ENCODE measurements at places on chromosomes 16 and 17. TPM values are rescaled to one million over a fixed set of nuclear protein-coding genes. Genes with fewer than 3 reads are reported as not detected.
A peak's percentile ranks its signal among the peaks of the same experiment; 100 is the strongest.

- DNase-seq, result no peak
Observed at GRCh38 chr16:57619133-57619605, 9.3 kb upstream of the ADGRG1 start.

KRTAP4-9 gene
- not detected for total RNA-seq

DNA sequence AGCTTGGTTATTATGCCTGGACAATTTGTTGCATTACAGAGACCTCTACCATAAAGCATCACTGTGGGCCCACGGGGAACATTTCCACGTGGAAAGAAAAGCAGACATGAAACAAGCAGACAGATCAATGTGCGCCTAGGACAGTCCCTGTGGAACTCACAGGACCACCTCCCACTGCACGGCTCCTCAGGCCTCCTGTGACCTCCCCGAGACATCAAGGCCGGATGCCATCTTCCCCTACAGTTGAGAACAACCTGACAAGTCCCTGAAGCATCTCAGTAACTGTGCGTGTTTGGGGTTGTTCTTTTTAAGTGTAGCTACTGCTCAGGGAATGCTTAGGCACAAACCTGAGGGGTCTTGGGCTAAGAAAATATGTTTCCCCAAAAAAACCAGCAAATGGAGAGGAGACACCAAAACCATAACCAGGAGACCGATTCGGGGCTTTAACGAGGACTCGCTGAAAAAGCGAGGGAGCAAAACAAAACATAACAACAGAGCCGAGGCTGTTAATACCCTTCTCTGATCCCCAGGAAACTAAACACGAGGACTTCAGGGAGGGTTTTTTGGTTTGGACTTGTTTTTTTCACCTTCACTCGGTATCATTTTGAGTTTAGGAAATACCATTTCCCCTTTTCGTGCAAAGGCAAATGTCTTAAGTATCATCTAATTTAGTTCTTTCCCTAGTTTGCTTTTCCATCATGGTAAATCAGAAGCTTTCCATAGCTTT lies 87.1 kb downstream of the CYTH1 start:
- DNase-seq, result no peak

GRCh38 chr17:32970281-32970680 lies 21.4 kb upstream of the SPACA3 start:
- no peak for DNase-seq

- no peak for DNase-seq
Observed at GRCh38 chr16:69823831-69824563, 61.9 kb downstream of the WWP2 start.

TBC1D3I gene
- total RNA-seq, result not detected

- DNase-seq, result no peak
Observed at GRCh38 chr16:397736-398332, 835 bp downstream of the NME4 start.

GRCh38 chr17:37802712-37803416 lies 58.0 kb upstream of the HNF1B start:
- DNase-seq, result peak; percentile 74

- no peak for DNase-seq
Observed at GRCh38 chr17:67506966-67507365, 129.9 kb downstream of the PITPNC1 start.

DNA sequence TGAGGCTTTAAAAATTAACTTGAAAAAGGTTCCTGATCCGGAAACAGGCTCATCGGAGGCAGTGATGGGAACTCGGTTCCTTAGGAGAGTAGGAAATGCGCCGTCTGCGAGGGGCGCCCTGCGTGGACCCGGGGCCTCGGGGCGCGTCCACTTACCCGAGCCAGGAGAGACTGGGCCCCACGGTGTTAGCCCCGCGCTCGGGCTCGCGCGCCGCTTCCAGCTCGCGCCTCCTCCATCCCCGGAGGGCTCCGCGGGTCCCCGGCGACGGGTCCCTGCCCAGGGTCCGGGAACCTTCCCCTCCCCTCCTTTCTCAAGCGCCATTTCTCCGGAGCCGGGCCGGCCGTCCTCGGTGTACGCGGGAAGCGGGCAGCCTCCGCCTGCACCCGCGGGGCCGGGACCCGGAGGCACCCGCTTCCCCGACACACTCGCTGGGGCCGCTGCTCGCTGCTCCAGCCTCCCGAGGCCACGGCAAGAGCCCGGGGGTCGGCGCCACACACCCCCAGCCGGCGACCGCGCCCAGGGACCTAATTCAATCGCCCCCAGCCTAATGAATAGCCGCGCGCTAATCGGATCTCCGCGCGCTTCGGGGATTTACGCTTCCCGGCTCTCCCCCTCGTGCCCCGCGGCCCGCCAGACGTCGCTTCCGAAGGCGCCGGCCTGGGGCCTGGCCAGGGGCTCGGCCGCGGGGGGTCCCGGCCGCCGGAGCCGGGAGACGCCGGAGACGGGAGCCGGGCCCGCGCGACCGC lies 2.2 kb upstream of the BAHCC1 start:
- DNase-seq, result no peak

DNA sequence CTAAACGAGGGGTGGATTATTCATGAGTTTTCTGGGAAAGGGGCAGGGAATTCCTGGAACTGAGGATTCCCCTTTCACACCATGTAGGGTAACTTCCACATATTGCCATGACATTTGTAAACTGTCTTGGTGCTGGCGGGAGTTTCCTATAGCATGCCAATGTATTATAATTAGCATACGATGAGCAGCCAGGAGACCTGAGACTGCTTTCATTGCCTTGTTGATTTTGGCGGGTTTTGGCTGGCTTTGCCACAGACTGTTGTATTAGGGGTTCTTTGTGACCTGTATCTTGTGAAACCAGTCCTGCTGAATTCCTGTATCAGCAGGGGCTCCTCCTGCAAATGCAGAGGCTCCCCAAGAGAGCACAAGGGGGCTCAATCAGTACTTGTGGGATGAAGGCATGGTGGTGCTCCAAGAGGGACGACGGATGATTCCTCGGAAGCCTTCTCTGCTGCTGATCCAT lies 104.4 kb upstream of the CACNG5 start:
- no peak for DNase-seq

GRCh38 chr16:78259873-78260272 lies 160.4 kb downstream of the WWOX start:
- no peak for DNase-seq

CHAD gene
- total RNA-seq, result not detected

GRCh38 chr17:49443862-49444261 lies 29.2 kb upstream of the PHB1 start:
- no peak for DNase-seq

GRCh38 chr17:49508866-49509587 lies 13.9 kb downstream of the NGFR start:
- no peak for DNase-seq

GRCh38 chr17:75087558-75088453 lies at the start of gene SLC16A5:
Gene SLC16A5 (plus strand): TSS chr17:75087954. CDS start chr17:75093637, 5,683 bp downstream.
- no peak for DNase-seq

CHST6 gene
- 0.04 TPM for total RNA-seq

DNA sequence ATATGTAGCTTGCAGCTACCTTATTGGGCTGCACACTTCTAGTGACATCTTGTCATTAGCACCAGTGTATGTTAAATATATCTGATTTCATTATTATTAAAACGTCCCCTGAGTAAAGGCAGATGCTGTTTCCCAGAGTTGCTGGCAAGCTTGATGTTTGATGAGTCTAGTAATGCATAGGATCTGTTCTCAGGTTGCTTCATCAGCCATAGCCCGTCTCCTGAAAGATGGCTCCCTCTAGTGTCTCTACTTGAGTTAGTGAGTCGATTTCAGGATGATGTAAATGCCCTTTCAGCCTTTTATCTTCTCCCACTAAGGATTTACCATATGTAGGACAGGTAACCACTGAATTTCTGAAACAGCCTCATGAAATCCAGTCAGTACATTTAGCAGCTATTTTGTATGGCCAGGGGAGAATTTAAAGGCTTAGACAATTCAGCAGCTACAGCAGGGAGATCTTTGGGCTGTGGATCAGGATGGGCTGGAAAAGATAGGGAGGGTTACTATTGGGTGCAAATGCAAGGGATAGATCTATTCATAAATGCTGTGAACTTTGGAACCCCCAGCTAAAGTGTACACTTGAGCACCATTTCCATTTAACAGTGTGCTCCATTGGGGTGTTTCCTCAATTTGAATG lies 376.3 kb downstream of the CNTNAP4 start:
- peak; percentile 62 for DNase-seq

PHOSPHO1 gene
- total RNA-seq, result 0.74 TPM

- DNase-seq, result no peak
Observed at GRCh38 chr17:44687756-44688155, 1.8 kb downstream of the CCDC43 start.

DNA sequence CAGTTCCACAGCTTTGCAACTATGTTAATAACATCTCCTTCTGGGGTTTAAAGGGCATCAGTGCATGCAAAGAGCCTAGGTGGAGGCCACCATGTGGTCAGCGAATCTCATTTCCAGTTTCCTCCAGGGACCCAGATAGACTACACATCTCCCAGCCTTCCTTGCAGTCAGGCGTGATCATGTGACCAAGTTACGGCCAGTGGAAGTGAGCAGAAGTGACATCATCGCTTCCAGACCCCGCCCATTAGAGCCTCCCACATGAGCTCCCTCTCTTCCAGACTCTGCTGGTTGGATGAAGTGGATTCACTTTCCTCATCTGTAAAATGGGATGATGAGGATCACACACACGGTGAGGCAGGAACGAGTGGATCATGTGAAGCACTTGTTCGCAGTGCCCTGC lies 27.4 kb upstream of the KDM8 start:
- no peak for DNase-seq

DNA sequence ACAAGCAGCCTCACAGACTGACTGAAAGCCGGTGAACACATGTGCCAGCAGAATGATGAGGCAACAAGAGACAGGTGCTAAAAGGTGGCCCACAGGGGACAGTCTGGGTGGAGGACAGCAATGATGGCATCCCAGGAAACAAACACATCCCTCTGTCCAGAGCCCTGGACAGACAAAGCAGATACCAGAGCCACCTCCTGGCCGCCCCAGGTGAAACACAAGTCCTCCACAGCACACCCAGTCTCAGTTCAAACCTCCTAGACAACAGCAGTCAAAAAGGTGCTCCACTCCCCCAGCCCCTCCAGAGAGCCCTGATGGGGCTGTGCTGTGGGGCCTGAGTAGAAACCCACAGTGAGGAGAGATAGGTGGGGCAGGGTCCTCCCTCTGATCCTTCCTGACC lies 20.3 kb upstream of the CDH5 start:
- DNase-seq, result no peak

- no peak for DNase-seq
Observed at GRCh38 chr17:29645515-29646051, 22.9 kb upstream of the CORO6 start.

DNA sequence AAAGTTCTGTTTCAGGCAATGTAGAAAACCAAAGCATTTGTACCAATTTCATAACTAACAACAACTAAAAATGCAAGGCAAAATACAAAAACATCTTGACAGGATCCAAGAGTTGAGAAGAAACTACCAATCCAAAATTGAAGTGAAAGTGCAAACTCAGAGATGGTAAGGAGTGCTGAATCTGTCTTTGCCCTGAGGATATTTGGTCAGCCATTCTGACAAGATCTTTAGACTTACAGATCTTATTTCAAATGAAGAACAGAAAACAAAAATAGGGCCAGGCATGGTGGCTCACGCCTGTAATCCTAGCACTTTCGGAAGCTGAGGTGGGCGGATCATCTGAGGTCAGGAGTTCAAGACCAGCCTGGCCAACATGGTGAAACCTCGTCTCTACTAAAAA lies 412.8 kb downstream of the ZFHX3 start:
- DNase-seq, result no peak

DNA sequence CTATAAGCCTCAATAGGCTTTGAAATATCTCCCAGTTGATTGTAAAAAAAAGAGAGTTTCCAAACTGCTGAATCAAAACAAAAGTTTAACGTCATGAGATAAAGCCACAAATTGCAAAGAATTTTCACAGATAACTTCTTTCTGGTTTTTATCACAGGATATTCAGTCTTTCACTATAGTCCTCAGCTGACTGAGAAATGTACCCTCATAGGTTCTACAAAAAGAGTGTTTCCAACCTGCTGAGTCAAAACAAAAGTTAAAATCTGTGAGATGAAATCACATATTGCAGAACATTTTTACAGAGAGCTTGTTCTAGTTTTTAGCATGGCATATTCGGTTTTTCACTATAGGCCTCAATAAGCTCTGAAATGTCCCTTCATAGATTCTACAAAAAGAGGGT lies 559.2 kb downstream of the KCNJ18 start:
- DNase-seq, result no peak

DNA sequence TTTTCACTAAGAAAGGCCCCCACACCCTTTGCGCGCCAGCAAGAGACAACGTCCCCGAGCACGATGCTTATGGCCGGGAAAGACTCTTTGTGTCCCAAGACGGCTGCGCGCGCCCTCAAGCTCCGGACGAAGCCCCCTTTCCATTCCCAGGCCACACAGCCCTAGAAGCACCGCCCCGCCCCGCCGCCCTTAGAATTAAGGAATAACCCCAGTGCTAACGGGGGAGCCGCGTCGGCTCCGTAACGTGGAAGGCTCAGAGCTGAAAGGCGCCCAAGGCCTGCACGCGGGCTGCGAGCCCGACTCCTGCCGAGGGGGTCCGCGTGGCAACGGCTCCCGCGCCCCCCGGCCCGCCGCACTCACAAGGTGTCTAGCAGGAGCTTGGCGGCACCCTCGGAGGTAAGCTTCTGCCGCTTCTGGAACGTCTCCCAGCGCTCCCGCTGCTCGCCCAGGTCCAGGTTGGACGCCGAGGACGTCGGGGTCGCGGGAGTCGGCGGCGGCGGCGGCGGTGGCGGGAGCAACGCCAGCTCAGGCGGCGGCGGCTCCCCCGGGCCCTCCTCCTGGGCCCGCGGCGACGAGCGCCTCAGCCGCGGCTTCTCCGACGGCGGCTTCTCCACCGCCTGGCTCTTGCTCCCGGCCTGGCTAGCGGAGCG lies 477 bp downstream of the CENPV start:
- DNase-seq, result no peak

C16orf89 gene
- 1.0 TPM for total RNA-seq

GRCh38 chr16:78705694-78706093 lies 606.2 kb downstream of the WWOX start:
- DNase-seq, result peak; percentile 90

VWA3A gene
- total RNA-seq, result not detected

DNA sequence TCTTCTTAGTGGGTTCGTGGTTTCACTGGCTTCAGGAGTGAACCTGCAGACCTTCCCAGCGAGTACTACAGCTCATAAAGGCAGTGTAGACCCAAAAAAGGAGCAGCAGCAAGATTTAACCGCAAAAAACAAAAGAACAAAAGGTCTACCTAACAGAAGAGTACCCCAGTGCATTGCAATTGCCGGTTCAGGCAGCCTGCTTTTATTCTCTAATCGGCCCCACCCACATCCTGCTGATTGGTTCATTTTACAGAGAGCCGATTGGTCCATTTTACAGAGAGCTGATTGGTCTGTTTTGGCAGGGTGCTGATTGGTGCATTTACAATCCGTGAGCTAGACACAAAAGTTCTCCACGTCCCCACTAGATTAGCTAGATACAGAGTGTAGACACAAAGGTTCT lies 2.0 kb upstream of the ARRB2 start:
- no peak for DNase-seq

ABCA6 gene
- total RNA-seq, result 1.2 TPM

All from H4 (cell line).